Daoy (cell line): ENCODE measurements at places on chromosomes 13 and 19. TPM values are rescaled to one million over a fixed set of nuclear protein-coding genes. Genes with fewer than 3 reads are reported as not detected.

The SSC5D gene
- 1.4 and 2.2 TPM in 2 replicates for total RNA-seq

- DNase-seq: peak; percentile 45
Observed at GRCh38 chr13:80083853-80084676, 256.9 kb downstream of the SPRY2 start.

DNA sequence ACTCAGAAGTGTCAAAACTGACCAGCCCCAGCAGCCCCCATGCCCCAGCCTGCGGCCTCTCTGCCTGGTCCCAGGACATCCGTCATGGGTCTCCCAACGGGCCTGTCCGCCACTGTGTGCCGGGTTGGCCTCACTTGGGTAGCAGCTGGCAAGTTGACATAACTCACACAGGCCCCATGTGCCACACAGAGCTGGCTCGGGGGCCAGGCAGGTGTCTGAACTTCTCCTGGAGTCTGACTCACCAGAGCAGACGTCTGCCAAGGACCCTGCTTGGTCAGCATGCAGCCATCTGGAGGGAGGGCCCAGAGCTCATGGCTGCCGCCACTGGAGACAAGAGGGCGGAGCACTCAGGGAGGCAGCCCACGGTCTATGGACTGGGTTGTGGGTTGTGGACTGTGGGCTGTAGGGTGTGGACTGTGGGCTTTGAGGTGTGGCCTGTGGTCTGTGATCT, 32.0 kb upstream of the TMEM255B start:
- peak; percentile 77 for DNase-seq

The NLRP9 gene
- not detected in 2 replicates for total RNA-seq

GRCh38 chr19:30719189-30719998, 347.2 kb downstream of the ZNF536 start:
- DNase-seq: peak; percentile 76

The ATP4B gene
- not detected in 2 replicates for total RNA-seq

The DNAJB1 gene
- 87.0 and 98.1 TPM in 2 replicates for total RNA-seq

GRCh38 chr19:48925240-48925843, 8.2 kb upstream of the DHDH start:
- DNase-seq: peak; percentile 88

- DNase-seq: no peak
Observed at GRCh38 chr13:72208112-72208645, 341.2 kb upstream of the DACH1 start.

The NAPSA gene
- not detected in 2 replicates for total RNA-seq

DNA sequence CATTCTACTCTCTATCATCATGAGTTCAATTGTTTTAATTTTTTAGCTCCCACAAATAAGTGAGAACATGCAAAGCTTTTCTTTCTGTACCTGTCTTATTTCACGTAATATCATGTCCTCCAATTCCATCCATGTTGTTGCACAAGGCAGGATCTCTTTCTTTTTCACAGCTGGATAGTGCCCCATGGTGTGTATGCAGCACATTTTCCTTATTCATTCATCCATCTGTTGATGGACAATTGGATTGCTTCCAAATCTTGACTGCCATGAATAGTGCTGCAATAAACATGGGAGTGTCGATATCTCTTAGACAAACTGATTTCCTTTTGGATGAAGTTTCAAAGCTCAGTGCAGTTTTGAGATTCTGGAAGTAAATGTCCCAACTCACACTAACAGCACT, 326.9 kb downstream of the FGF9 start:
- DNase-seq: no peak

The FLT1 gene
- 4.2 and 5.4 TPM in 2 replicates for total RNA-seq

- no peak for DNase-seq
Observed at GRCh38 chr13:73335944-73336343, 277.1 kb downstream of the KLF5 start.

The FUT3 gene
- total RNA-seq: not detected in 2 replicates

GRCh38 chr13:95355494-95355893, 54.2 kb upstream of the ABCC4 start:
- DNase-seq: peak; percentile 53

GRCh38 chr19:54160182-54160811, 776 bp upstream of the LENG1 start:
- DNase-seq: peak; percentile 33

- no peak for DNase-seq
Observed at GRCh38 chr19:50910722-50911121, 473 bp downstream of the KLK4 start.

The SLAIN1 gene
- 6.7 and 7.2 TPM in 2 replicates for total RNA-seq

DNA sequence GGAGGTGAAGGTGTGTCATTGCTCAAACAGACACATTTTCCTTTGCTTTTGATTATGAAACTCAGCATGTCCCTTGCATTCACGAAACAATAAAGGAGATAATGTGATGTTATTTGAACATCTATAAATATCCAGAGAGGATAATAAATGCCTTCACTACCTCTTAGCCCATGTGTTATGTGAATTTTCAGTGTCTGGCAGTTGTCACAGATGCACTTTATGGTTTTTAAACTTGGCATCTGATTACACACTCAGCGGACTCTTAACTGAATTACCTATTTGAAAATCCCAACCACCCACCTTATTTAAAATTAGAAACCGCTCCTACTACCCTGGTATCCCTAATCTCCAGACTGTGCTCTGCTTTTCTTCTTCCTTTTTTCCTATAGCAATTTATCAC, 254.2 kb downstream of the COG6 start:
- DNase-seq: no peak

The SOX1 gene
- 0.18 and 0.57 TPM in 2 replicates for total RNA-seq

The C19orf85 gene
- total RNA-seq: not detected in 2 replicates

The UBE2L5 gene
- total RNA-seq: not detected in 2 replicates

The PROZ gene
- total RNA-seq: not detected in 2 replicates

- no peak for DNase-seq
Observed at GRCh38 chr13:82739881-82740280, 1142.4 kb downstream of the SLITRK1 start.

The KLK10 gene
- 0.63 TPM in 1 of 2 replicates, not detected in the other for total RNA-seq

The PSG11 gene
- total RNA-seq: not detected in 2 replicates

DNA sequence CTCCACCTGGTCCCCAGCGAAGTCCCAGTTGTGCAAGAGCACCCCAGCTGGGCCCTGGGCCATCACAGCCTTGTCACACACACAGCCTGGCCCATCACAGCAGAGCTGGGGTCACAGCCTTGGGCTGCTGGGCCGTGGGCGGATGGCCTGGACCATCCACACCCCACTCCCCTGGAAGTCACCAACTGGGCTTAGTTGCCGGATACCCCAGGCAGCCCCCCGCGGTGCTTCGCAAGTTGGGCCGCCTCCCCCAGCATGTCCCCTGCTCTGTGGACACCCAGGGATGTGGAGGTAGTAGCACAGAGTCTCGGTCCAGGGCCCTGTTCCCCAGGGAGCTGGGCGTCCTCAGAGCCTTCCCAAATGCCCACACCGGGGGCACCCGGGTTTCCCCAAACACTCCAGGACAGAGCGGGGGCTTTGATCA, 4.5 kb upstream of the ZNF554 start:
- DNase-seq: no peak

DNA sequence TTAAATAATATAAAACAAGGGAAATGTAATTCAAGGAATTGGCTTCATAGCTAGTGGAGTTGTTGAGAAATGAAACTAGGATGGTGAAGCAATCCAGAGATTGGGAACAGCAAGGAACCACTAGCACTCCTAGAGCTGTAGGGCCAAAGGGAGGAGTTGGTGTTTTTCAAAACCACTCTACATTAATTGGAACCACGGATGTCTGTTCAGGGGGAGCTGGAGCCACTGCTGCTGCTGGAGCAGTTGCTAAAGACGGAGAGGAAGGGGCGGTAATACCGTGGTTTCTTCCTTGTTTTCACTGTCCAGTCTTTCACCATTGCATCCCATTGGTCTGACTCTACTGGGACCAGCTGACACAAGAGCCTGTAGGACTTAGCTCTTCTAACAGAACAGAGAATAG, 8.5 kb downstream of the DNAJC15 start:
- DNase-seq: no peak

DNA sequence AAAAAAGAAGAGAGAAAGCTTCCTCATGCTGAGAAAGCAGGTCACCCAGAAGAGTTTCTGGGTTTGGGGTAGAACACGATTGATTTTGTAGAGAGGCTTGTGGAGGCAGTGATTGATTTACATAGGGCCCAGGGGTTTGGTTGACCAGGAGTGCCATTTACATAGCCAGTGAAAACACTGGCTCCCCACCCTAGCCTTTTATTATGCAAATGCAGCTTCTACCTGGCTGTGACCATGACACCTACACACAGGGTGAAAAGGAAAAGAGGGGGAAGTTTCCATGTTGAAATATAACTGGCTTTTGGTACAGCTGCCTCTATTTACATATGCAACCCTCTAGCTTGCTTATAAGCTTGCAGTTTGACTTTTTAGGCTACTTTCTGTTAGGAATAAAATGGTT, 62.0 kb downstream of the ZNF100 start:
- no peak for DNase-seq

- no peak for DNase-seq
Observed at GRCh38 chr13:34879851-34880250, 62.2 kb upstream of the NBEA start.

DNA sequence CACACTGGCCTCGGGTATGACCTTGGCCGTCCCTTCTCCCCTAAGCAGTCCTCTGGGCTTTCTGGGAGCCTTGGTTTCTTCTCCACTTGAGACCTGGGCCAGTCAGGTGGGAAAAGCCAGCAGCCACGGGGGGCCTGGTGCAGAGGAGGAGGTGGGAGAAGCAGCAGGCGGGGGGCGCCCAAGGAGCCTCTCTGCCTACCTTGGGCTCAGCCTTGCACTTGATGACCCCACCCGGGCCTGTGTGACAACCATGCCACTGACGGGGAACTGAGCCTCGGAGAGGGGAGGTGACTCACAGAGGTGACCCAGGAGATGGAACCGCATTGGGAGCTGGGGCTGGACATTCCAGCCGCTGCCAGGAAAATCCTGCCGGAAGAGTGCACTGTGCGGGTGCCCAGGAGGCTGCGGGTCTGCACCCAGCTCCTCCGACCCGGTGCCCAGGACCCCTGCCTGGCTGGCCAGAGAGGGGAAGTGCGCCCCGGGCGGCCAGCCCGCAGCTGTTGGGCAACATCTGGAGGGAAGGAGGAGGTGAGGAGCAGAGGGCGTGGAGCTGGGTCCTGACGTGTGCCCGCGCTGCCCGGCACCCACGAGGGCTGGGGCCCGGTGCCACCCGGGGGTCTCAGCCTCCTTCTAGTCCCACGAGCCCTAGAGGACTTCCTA, 23.4 kb upstream of the SLC7A10 start:
- peak; percentile 45 for DNase-seq

DNA sequence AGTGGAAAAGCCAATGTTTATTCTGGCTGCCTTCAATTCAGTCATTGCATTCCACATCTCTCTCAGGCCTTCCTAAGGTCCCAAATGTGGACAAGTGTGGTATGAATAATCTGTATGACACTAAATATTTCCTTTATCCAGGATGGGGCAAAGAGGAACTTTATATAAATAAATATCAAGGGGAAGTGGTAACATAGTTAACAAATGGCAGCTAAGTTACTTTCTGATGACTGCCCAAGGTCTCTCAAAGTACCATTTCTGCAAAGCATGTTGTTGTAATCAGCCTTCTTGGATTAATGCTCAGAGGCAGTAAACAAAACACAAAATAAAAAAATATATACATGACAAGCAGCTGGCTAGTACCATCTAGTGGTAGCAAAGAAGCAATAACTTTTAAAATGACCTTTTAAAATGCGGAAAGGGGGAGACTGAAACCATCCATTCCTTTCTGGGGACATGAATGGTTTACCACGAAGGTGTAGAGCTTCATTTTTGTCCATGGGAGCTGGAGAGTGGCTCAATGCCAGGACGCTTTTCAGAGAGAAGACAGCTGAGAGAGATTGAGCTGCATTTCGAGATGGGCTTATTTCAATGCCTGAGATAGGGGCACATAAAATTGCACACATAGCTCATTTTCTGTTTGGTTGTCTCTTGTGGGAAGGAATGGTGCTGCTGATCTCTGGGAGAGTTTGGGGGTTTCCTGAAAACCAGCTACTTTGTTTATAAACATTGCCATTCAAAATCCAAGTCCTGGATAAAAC, 259.2 kb downstream of the RFC3 start:
- DNase-seq: no peak
